Hypothalamus (tissue), 51 donors: ENCODE measurements at places on chromosomes 7 and 10.

DNA sequence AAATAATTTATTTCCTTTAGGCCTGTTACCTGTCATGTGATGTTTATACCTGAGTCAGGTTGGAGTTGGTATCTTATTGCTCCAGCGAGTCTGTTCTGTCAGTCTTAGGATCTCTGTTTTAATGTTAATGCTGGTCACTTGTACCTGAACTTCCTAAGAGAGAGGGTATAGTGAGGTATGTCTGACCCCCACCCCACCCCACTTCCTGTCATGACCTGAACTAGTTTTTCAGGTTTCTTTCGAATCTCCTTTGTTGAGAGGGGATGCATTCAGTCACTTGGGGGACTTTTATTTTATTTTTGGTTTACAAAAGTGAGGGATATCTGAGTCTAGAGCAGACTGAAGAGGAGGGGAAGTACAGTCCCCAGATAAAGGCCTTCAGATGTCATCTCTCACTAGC is 769.0 kb upstream of the COBL start:
- no peak for DNase-seq

GRCh38 chr10:4242561-4243035 is 457.6 kb upstream of the KLF6 start:
- DNase-seq, result no peak

DNA sequence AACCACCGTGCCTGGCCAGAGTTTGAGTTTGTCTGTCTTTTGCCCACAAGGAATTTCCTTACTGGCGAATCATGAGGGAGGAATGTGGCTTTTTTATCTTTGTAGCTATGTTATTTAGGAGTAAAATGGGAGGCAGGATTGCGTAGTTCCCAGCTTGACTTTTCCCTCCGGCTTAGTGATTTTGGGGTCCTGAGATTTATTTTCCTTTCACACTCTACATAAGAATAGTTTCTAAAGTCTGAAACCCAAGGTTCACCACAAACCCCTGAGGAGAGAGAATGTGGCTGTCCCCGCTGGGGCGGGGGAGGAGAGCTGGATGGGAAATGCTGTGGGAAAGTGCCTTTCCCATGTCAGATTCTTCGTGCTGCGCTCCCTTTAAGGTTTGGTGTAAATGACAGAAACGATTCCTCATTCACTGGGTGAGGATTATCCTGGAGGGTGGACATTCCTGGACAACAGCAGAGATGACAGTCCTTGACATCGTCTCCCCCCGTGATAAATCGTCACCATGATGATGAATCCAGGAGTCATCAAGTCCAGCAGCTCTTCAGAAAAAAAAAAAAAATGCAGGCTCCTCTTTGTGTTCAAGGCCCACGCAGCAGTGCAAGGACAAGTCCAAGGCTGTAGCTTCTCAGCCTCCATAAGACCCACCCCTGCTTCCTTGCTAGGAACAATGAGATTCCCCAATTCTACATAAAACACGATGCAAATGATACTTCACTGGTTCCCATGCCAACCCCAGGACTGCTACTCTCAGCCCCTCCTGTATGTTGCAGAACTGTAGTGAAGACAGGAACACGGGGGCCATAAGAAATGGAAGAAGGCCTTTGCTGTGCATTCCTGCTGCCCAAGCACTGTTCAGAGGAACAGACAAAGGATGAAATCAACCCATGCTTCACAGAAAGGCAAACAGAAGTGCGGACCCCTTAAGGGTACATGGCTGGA is 233.1 kb downstream of the CCDC3 start:
- no peak for DNase-seq

DNA sequence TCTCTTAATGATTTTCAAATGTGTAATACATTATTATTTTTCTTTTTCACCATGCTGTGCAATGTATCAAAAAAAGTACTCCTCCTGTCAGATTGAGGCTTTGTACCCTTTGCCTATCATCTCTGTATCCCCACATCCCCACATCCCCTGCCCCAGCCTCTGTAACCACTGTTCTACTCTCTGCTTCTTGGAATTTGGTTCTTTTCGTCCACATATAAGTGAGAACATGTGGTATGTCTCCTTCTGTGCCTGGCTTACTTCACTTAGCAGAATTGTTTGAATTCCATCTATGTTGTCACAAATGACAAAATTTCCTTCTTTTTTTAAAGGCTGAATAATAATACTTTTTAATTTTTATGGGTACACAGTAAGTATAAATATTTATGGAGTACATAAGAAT is 13.8 kb downstream of the TAF3 start:
- no peak for DNase-seq

- DNase-seq, result no peak
Observed at GRCh38 chr10:119166564-119166963, 1.1 kb upstream of the SFXN4 start.

- no peak for DNase-seq
Observed at GRCh38 chr7:50329775-50330174, 25.3 kb downstream of the IKZF1 start.

DNA sequence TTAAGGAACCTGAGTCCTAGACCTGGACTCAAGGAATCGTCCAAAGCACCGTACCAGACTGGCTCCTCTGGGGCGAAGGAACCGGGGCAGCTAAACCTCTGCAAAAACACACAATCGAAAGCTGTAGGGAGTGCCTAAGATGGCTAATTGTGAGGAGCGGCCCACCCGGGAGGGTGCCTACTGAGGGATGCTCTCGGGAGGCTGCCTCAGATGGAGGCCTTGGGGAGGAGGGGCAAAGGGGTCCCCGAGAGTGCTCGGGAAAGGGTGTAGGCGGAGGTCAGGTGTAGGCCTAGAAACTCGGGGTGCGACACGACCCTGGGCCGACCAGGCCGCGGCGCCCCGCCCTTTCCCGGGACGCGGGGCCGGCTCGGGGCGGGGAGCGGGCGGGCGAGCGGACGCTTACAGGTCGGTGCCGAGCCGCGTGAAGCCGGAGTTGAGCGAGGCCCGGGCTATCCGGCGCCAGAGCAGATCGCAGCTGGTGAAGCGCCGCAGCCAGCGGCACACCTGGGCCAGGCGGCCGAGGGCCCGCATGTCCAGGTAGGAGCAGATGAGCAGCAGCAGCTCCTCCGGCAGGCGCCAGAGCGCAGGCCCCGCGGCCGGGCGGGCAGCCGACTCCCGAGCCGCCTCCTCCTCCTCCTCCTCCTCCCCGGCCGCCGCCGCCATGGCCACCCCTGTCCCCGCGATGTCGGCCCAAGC is 844 bp downstream of the FBXW4 start:
- peak; percentile 45 for DNase-seq
